Stimulated activated naive CD4-positive, alpha-beta T cell (primary cell): ENCODE measurements at places on chromosomes 1 and 21.

DNA sequence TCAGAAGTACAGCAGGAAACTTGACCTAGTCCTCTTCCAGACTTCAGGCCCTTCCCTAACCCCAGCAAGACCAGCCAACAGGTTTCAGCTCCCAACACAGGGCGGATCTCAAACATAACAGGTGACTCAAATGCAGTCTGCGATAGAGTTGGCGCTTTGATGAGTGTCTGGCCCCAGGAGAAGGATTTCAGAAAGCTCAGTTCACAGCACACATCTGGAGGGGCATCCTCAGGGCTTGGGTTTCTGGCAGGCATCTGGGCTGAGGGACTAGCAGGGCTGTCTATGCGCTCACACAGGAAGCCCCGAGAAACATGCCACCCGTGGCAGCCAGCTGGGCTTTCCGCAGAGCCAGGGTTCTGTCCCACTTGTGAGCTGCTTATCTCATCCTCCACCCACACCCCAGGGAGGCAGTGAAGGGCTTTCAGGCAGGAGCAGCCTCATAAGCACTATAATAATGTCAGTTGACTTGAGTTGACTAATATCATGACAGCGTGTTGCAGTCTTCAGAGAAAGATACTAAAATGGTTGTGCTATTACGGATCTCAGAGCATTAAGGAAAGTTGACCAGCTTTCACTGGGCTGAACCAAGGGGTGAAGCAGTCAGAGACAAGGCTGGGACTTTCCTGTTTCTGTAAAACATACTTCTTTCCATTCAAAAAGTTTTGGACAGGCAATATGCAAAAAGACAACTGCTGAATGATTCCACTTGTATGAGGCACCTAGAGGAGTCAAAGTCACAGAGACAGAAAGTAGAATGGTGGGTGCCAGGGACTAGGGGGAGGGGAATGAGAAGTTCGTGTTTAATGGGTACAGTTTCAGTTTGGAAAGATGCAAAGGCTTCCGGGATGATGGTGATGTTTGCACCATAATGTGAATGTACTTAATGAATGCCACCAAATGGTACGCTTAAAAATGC, 233.0 kb upstream of the IRF2BP2 start:
- no peak for DNase-seq

DNA sequence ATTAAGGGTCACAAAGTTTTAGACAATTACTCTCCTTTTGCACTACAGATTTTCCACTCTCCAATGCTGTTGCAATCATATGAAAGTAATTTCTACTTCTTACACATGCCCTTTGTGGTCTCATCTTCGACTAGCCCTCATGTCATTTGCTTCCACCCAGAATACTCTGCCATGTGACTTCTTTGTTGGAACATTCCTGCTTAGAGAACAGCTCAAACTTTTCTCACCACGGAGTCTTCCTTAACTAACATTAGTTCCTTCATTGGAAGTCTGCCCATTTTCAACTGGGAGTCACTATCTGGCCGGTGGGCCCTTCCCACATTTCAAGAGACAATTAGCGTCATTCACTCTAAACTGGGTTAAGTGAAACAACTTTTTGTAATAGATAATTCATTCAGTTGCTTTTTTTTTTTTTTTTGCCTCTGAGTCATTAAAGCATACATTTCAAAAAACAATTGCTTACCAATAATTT, 142.6 kb upstream of the PALMD start:
- no peak for DNase-seq

DNA sequence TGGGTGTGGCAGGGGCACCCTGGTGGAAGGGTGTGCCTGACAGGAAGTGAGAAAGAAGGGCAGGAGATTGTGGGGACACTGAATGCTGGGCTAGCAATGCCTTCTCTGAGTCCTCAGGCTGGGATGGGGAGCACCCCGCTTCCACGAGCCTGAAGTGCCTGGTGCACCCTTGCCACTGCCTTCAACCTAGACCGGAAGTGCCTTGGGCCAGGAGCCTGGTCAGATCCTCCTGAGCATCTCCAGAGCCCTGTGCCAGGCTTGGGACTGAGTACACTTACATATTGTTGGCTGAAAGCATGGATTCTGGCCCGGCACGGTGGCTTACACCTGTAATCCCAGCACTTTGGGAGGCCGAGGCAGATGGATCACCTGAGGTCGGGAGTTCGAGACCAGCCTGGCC, 205.8 kb upstream of the EDN2 start:
- no peak for DNase-seq

DNA sequence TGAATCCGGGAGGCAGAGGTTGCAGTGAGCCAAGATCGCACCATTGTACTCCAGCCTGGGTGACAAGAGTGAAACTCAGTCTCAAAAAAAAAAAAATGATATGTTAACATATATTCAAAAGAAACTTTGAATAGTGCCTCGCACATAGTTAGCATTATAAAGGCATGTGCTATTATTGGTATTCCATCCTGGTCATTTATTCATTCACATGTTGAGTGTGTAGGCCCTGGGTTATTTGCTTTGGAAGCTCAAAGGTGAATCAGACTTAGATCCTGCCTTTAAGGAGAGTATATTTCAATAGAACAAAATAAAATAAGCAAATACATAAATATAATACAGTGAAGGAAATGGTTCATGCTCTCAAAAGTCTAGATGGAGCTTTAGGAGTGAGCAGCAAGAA, 13.4 kb downstream of the SLC22A15 start:
- DNase-seq: no peak

DNA sequence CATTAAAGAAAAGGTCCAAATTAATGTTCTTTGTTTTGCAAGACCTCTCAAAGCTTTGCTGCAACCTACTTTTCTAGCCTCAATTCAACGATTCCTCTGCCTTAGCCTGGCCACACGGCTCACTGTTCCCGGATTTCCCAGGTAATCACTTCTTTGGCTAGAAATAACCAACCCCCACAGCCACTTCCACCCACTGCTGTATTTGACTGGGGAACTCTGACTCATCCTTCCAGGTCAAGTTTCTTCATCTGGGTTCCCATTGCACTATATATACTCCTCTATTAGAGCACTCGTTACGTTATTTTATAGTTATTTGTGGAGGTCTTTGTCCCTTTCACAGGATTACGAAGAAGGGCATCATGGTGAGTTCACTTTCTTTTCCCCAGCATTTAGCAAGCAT, 185.9 kb downstream of the CACNA1E start:
- DNase-seq: no peak

GRCh38 chr1:113701429-113701828, 57.9 kb downstream of the PHTF1 start:
- no peak for DNase-seq

- DNase-seq: no peak
These were observed 59.1 kb upstream of the PDC start for GRCh38 chr1:186519982-186520381.

DNA sequence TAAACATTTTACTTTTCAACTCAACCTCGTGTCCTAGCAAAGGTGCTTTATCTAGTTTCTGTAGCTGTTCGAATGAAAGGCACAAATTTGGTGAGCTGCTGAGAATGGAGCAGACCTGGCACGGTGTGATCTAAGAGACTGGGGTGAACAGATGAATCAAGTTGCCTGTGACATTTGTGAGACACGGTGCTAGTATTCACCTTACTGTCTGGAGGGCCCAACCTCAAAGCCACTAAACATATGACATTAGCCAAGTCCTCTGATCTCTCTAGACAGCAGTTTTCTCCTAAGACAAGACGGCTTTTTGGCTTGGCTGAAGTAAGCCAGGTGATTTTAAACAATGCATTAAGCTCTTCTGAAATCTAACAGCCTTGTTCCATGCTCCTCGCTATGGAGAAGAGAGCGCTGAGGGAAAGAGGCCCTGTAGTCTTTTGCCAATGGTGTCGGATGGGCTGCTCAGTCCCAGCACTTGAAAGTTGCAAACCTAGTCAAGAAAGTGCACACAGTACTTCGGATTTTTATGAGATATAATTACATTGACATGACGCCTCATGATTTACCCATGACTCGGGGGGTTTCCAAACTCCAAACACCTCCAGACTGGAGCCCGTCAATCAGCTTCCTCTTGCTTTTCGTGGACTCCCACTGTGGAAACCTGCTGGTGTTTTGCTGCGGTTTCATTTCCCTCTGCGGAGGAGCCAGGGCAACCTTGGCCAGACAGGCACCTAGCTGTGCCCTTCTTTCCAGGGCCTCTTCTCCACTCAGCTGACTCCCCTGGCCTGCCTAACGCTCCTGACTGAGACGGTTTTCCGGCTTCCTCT, 794 bp upstream of the TOR3A start:
- DNase-seq: peak; percentile 58

- no peak for DNase-seq
These were observed 1.1 kb upstream of the B3GALT5 start for GRCh38 chr21:39611551-39612190.

DNA sequence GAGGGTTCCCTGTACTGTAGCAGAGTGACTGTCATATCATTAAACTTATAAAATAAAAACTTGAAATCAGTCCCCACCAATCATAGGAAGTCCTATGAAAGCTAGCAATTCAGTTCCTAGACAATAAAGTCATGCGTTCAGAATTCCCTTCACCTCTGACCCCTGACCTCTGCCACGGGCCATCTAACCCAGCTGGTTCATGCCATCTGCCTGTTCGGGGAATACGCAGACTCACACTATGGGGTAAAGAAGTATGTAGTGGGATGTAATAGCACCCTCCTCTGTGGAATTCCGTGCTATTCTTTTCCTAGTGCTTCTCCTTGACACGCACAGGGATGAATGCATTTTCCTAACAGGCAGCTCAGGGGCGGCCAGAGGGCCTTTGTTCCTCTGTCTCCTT, 2.1 kb downstream of the GSTM4 start:
- no peak for DNase-seq

DNA sequence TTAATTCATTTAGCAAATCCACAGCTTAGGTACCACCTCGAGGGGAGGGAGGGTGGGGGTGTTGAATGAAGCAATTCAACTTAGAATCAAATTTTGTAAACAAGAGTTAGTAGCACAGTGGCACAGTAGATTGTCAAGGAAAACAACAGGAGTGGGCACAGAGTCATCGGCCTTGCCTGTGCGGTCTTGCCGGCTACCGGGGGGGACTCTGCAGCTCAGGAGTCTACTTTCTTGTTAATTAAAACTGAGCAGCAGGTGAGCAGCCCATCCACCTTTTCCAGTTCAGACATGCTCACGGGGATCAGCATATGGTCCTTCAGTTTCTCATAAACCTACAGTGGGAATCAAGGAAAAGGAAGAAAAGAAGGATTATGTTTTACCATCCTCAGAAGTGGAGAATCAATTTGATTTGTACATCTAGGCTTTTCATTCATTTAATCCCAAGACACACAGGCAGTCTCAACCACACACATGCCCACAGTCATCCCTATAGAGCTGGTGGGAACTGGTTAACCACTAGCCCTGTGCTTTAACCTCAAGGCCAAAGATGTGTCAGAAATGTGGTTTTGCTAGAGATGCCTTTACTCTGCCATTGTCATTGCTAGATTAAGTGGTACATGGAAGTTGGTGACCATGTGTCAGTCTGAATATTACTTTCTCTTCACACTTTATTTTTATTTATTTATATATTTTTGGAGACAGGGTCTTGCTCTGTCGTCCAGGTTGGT, 45.0 kb upstream of the BCL10 start:
- DNase-seq: no peak

DNA sequence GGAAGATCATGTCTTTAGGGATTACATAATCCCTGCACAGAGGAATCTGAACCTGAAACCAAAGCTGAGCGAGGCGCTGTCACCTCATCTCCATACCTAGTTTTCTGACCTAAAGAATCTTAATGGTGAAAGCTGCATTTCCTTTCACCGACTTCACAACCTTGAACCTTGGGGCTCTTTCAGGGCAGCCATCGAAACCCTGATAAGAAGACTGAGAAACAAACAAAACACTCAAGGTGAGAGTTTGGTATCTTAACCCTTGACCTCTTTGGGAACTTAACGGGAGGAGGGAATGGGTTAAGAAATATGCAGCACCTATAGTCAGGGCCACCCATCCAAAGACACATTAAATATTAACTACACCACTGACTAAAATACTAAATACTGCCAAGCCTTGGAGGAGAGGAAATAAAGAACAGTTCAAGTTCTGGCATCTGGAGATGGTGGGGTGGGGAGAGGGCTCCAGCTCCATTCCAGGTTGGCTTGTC, 2.0 kb downstream of the C1orf116 start:
- no peak for DNase-seq
